ENCODE measurements at places on chromosomes 7 and 10.

DNA sequence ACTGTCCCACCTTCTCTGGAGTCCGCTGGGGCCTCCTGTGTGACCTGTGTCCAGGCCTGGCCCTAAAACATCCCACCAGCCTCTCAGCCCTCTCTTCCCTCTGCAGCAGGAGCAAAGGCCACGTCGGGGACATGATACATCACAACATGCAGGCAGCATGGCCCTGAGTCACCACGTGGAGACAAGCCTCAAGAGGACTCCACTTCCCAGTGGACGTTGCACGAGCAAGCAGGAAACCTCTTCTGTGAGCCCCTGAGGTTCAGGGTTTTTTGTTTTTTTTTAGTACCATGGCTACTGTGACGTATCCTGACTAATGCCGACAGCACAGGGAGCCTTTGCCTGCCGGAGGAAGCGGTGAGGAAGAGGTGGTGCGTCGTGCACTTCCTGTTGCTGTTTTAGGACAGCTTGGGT lies 165.9 kb downstream of the DNAJB6 start:
- no peak for DNase-seq

- no peak for DNase-seq
Measured at GRCh38 chr7:3029138-3029537, 14.5 kb downstream of the CARD11 start.

DNA sequence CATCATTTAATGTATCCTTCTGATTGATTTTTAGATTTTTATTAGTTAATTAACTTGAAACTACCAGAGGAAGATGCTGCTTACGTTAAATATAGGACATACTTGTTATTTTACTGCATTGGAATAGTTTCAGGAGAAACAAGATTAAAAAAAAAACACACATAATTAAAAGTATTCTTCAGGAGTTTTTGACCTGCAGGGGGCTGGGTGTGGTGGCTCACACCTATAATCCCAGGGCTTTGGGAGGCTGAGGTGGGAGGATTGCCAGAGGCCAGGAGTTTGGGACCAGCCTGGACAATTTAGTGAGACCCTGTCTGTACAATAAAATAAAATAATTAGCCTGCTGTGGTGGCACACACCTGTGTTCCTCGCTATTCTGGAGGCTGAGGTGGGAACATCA lies 10.7 kb downstream of the CBLL1 start:
- DNase-seq = no peak

GRCh38 chr7:73907554-73908122 lies 46.7 kb downstream of the TMEM270 start:
- DNase-seq = no peak

DNA sequence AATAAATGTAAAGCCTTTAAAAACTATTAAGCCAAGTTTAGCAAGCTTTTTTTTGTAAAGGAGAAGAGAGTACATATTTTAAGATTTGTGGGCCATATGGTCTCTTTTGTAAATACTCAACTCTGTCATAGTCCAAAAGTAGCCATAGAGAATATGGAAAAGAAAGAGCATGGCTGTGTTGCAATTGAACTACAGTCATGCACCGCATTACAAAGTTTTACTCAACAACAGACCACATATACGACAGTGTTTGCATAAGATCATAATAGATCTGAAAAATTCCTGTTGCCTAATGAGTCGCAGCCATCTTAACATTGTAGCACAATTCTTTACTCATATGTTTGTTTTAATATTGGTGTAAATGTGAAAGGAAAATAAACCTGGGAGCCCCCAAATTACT lies 440.8 kb downstream of the HTR7 start:
- DNase-seq = no peak

DNA sequence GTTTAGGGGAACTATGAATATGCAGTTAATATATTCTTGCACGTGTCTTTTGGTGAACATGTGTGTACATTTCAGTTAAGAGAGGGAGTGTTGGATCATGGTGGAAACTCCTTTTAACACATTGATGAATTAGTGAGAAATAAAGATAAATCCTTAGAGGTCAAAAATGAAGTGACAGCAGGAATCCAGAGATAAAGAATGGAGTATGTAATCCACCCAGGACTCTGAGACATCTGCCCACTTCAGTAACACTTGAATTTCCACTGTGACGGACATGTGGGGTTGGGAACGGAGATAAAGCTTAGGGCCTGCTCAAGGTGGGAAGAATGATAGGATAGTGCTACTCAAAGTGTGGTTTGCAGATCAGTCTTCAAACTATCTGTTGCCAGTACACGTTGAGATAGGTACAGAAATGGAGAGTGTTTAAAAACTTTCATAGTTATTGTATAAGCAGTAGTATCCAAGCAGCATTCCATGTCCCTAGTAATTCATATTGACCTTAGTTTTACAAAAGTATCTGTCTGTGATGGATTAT lies 6.6 kb upstream of the RELN start:
- no peak for DNase-seq

DNA sequence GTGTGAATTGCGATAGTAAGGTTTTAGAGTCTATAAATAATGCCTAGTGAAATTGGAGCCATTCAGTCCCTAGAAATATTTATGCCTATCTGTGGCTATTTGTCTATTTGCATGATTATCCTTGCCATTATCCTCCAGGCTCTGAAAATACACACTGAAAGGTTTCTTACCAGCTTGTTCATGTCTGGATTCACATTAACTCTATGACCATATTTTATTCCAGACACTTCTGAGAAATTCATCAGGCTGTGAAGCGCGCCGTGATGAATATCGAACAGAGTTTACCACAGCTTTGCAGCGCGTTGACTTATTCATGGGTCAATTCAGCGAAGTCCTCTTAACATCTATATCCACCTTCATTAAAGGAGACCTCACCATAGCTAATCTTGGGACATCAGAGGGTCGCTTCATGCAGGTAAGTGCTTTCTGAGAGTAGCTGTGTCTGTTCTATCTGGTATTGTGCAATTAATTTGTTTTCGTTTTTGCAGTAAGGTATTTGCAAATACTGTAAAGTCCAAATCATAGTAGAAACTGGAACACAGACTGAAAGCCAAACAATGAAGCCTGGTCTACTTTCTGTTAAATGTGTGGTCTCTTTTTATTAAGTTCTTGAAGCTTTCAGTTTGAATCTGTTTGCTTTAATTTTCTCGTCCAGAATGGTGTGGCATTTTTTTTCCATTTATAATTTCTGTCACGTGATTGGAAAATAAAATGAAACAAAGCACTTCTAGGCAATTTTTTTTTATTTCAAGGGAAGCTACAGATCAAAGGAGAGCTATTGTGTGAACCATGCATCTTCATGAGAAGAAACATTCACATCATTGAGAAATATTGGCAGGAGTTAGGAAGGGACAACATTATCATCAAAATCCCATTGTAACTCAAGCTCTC lies 59.7 kb downstream of the MET start:
- no peak for DNase-seq

DNA sequence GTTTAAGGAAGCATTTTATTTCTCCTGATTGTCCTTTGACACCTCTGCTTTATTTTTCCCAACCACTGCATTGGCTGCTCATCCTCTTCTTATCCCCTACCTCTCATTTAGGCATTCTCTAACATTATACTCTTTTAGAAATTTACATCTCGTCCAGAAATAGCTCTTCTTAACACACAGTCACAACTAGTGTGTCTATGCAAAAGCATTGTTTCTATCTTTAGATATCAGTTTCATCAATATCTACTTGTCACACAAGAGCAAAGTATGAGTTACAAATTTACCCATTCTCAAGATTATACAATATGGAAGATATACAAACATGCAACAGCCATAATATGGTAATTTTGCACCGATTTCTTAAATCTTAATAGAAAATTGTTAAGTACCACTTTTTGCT lies 35.7 kb upstream of the MDFIC start:
- no peak for DNase-seq

DNA sequence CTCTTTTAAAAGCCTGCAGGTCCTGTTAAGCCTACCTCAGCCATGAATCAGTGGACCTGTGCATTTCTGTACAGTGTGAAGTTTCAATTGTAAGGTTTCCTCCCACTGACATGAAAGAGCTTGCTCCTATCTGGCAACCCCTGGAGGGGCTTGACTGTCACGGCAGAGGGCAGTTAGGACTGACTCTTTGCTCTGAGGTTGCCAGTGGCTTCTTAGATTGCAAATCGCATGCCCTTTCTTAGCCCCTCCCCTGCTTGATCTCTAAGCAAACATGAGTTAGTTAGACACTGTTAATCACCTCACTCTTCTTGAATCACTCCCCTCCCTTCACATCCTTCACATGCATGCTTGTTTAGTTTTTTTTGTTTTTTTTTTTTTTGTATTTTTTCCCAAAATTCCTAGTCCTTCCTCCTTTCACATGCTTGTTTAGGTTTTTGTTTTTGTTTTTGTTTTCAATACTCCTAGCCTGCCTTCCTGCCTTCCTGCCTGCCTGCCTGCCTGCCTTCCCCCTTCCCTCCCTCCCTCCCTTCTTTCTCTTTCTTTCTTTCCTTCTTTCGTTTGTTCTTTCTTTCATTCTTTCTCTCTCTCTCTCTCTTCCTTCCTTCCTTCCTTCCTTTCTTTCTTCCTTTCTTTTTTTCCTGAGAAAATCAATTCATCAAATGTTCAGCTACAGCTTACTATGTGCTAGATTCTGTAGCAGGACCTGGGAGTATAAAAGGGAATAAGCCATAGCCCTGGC lies 6.0 kb upstream of the HIPK2 start:
- no peak for DNase-seq

DNA sequence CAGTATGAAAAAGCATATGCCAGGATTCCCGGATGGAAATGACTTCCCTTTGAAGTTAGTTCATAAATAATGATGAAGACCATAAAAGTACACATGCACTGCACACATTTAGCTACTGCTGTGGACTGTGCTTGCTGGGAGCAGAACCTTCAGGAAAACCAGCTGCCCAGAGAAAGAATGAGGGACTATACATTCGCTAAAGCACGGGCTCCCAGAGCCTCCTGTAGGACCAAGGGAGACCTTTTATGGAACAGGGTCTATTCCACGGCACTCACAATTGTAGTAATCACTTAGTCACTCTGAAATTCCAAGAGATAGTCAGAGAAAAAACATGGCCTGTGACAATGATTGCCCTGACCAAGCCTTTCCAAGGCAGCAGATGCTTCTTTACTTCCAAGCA lies 24.1 kb downstream of the SORCS3 start:
- no peak for DNase-seq

- DNase-seq = no peak
Measured at GRCh38 chr7:55556031-55556430, 16.3 kb downstream of the VOPP1 start.

- no peak for DNase-seq
Measured at GRCh38 chr7:138980563-138981291, 462 bp downstream of the KIAA1549 start.

DNA sequence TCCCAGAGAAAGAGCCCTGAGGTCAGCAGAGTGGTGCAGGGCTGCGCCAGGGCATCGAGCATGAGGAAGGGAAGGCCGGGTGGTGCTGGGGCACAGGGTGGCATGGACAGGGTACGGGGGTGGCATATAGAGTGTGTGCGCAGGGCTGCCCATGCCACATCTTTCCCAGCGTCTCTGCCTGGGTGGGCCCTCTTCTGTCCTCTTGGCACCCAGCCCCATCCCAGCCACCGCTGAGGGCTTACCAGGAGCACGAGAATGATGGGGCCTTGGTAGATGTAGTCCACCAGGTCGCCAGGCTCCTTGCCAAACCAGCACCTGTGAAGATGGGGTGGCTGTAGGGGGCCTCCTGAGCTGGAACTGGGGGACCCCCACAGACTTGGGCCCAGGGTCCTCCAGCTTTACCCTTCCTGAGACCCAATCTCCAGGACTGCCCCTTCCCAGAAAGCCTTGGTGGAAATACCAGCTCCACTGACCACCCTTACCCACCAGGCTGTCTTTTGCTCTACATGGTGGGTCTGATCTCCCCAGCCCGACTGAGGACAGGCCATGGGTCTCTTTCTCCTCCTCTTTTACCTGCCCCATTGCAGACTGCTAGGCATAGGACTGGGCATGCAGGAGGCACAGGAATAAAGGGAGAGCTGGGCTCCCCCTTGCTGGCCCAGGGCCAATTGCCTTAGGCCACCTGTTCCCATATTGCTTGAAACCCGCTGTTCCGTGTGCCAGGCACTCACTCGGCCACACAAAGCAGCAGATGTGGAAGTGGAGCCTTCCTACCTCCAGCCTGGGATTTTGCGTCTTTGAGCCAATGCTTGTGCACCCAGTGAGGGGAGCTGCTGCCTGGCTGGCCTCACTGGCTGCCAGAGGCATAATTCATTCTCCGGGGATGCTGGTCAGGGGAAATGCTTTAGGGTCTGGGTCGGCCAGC lies 21.7 kb downstream of the CRHR2 start:
- peak; percentile 57 for DNase-seq

DNA sequence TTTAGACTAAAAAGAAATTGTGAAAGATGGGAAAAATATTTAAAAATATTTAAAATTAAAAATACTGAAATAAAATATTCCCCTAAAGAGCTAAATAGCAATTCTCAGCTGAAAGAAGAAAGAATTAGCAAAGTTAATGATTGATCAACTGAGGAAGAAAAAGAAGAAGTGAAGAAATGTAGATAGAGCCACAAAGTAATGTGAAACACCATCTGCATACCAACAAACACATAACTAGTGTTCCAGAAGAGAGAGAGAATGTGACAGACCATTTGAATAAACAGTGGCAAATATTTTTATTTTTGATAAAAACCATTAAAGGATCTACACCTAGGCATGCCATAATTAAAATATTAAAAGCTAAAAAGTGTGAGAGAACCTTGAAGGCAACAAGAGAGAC lies 784.5 kb upstream of the ZWINT start:
- no peak for DNase-seq

GRCh38 chr7:102321351-102322201 lies 34.7 kb downstream of the SPDYE6 start:
- no peak for DNase-seq

- DNase-seq = no peak
Measured at GRCh38 chr10:100345570-100346330, 1.3 kb upstream of the SCD start.

DNA sequence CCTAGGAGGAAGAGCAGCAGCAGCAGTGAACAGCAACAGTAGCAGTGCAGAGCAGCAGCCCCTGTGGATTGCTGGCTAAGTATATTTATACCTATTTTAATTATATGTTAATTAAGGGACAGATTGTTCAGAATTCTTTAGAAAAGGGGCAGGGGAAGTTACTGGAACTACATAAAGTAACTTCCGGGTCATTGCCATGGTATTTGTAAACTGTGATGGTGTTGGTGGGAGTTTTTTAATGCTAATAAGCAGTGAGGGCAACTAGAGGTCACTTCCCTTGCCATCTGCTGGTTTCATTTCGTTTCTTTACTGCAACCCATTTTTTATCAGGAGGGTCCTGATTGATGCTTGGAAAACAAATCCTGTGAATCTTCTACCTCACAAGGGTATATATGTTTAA lies 229.8 kb upstream of the PODXL start:
- no peak for DNase-seq

- no peak for DNase-seq
Measured at GRCh38 chr7:19772306-19772705, 1.1 kb downstream of the TMEM196 start.

DNA sequence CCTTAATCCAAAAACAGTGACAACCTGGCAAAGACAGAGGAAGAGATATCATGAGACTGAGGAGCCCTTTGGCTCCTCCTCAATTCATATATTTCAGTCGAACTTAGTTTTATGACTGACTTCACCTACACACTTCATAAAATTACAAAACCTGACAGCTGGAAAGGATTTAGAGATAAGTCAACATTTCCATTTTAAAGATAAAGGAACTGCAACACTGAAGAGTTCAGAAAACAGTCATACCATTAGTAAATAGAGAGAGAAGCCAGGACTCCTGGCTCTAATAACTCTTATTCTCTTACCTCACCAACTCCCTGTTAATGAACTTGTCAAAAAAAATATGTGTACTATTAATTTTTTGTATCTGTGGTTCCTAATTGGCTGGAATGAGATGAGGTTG lies 141.0 kb upstream of the COL1A2 start:
- DNase-seq = no peak

Measured in NCI-H2081 treated with DMSO at 0.1 percent for 48 hours (cell line).